ENCODE measurements at places on chromosomes 1 and 21. TPM values are rescaled to one million over a fixed set of nuclear protein-coding genes. Genes with fewer than 3 reads are reported as not detected.

DNA sequence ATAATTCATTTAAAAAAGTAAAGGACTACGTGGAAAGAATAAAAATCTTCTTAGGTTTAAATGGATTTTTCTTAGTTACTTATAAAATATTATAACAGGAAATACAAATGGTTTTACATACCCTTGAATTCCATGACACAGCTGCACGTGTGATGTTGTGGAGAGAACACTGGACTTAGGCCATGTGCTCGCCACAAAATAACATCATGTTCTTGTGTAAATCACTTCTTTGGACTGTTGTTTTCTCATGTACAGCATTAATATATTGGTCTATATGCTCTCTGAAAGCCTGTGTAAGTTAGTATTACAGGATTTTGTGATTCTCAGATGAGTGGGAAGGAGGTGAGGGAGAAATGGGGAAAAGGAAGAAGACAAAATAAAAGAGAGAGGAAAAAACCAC lies 228.2 kb downstream of the DNM3 start:
- DNase-seq, result peak; percentile 55

The AVPR1B gene
- total RNA-seq, result not detected

- no peak for DNase-seq
Measured at GRCh38 chr1:41151846-41152245, 90.3 kb downstream of the SCMH1 start.

GRCh38 chr1:53176452-53177208 lies 20.0 kb upstream of the CPT2 start:
- peak; percentile 32 for DNase-seq

The TMEM269 gene
- 0.03 TPM for total RNA-seq

DNA sequence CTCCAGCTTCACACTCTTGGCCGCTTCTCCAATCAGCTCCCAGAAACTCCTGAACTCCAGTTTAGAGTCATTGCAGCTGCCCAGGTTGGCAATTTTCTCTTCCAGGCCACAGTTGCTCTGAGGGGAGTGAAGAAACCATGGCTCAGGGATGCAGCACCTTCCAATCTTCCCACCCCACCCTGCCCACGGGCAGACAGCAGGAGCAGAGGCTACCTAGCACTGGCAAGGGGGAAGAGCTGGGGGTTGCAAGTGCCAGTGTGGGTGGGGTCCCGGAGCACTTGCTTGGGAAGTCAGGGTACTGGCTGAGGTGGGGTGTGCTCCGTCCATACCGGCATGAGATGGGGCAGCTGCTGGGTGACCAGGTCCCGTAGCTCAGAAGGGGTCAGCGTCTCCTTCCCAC lies 1.2 kb downstream of the S100A14 start:
- no peak for DNase-seq

DNA sequence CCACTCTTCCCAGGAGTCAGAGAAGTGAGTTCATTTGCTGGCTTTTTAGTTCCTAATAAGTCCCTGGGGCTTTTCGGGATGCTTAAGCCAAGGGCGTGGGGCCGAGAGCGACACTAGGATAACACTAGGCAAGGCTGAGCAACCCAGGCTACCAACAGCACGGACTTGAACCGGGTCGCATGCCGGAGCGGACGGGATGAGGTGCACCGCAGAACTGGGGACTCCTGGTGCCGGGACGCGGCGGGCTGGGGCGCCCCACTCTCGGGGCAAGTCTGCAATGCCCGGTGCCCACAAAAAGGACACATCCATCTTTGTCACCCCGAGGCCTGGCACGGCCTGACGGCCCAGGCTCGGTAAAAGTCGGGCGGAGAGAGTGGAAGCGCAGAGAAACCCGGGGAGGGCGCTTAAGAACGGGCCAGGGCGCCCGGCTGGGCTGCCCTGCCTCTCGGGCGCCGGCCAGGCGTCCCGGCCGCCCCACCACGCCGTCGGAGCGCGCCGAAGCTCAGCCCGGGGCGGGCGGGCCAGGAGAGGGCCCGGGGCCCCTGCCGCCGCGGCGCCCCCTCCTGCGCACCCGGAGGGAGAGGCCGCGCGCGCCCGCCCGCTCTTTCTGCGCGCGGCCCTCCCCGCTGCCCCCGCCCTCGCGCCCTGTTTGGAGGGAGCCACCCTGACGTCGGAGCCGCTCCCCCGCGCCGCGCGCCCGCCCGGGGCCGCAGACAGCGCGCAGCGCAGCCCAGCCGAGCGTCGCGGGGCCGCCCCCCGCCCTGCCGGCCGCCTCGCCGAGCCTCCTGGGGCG lies at the start of gene NBL1:
NBL1 (plus strand) TSS at position 710 of the 793 bp plus-strand sequence. CDS start 10,720 bp downstream, outside the sequence.
- peak; percentile 28 for DNase-seq

GRCh38 chr1:228045871-228046270 lies 36.6 kb upstream of the ARF1 start:
- DNase-seq, result no peak

DNA sequence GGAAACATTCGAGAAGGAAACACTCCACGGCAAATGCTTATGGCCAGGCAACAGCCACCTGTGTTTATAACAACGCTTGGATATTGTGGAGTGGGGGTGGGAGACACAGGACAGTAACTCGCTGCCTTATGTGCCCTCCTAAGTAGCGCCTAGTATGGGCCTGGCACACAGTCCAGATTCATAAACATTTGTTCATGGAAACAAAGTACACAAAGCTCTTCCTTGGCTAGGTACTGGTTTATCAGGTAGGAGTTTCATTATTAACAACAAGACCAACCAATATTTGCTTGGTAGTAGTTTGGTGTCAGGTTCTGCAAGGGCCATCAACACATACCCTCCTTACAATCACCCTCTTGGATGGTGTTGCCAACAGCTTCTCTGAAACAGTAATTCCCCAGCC lies 23.4 kb downstream of the TMCO4 start:
- DNase-seq, result no peak

GRCh38 chr1:2024887-2025286 lies 5.7 kb downstream of the GABRD start:
- no peak for DNase-seq

The CLIC6 gene
- not detected for total RNA-seq

- peak; percentile 11 for DNase-seq
Measured at GRCh38 chr1:168261390-168261789, 19.3 kb upstream of the TBX19 start.

GRCh38 chr1:112713466-112714312 lies 1.4 kb downstream of the PPM1J start:
- no peak for DNase-seq

The TBX19 gene
- total RNA-seq, result 1.3 TPM

- DNase-seq, result no peak
Measured at GRCh38 chr1:231037585-231038517, 2.2 kb downstream of the FAM89A start.

- no peak for DNase-seq
Measured at GRCh38 chr1:162128693-162129356, 59.3 kb downstream of the NOS1AP start.

- peak; percentile 69 for DNase-seq
Measured at GRCh38 chr1:95035536-95035935, 37.2 kb downstream of the ALG14 start.

DNA sequence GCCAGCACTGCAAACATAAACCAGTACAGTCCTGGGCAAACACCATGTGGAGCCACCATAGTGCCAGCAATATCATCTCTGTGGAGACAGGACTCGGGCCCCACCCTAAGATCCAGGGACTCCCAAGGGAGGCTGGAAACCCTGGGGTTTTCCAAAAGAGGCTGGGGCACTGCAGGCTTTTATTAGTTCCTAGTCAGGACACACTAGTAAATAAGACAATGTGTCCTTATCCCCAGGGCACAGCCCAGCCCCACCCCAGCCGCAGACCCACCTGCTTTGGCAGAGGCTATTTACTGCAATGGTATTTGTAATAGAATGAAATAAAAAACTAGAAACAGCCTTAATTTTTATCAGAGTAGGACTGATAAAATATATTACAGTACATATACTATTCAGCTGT lies 486 bp upstream of the GJB3 start:
- DNase-seq, result no peak

DNA sequence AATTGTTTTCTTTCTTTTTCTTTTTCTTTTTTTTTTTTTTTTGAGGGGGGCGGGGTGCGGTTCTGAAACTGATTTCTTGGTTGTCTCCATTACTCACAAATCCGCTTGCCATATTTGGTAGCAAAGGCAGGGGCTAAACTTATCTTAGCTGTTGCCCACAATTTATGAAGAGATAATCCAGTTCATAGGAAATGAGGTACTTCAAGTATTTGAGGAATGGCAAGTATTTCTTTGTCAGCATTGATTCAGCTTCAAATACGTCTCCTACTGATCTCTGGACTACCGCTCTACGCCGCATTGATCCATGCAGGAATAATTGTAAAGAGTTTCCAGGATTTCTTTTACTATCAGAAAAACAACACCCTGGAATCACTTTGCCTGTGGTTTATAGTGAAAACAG lies 289.2 kb upstream of the DPYD start:
- DNase-seq, result peak; percentile 74

GRCh38 chr1:26728645-26729044 lies 32.8 kb downstream of the ARID1A start:
- DNase-seq, result no peak

The DUSP23 gene
- total RNA-seq, result 26.5 TPM

The GPR153 gene
- total RNA-seq, result 339 TPM

DNA sequence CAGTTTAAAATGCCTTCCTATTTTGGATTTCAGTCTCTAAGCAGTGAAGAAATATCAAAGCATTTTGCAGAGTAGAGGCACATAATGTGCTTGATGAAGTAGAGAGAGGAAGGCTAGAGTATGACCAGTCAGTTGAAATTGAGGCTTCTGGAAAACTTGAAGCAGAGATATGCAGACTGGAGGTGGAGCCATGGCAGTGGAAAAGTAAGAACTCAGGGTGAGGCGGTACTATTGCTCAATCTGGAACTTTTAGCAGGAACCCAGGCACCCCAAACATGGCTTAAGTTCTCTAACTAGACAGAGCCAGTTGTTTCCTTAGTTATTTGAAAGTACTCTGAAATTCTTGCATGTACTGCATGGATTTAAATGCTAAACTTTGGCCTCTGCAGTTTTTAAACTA lies 288.6 kb downstream of the HHAT start:
- no peak for DNase-seq

The PTPN7 gene
- total RNA-seq, result not detected

DNA sequence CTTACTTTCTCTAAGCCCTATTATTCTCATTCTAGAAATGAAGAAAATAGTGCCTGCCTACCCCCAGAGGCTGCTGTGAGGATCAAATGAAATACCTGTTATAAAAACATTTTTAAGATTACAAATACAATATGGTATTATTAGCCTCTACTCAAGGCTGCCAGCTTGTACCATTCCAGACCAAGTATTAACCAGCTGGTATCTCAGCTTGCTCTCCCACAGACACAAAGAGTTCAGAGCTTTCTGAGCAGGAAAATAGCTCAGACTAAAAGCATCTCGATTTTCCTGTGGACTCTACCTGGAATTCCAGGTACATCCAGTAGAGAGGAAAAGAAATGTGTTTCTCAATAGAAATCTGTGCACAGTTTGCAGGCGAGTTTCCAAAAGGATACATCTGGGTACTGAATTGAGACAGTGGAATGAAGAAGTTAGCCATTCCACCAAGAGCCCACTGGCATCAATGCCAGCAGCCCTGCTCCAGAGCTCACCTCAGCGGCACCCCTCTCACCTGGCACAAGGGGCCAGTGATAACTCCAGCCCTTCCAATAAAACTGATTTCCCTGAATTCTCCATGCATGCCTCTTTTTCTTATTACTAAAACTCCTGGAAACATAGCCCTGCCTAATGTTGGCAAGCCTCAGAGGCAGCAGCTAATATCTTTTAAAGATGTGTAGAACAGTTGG lies 31.0 kb downstream of the TGFBR3 start:
- no peak for DNase-seq

DNA sequence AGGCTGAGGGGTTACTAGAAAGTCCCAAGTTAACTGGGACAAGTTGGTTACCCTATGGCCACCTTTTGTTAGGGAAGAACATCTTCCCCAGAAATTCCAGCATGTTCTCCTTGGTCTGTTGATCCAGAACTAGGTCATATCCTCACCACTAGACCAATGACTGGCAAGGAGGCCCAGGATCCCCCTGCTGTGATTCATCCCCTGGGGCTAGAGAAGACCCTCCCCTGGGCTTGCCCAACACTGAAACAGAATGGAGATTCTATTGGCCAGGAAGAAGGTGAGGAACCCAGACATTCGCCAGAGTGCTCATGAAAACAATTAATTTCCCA lies 90.1 kb upstream of the SIM2 start:
- DNase-seq, result no peak

DNA sequence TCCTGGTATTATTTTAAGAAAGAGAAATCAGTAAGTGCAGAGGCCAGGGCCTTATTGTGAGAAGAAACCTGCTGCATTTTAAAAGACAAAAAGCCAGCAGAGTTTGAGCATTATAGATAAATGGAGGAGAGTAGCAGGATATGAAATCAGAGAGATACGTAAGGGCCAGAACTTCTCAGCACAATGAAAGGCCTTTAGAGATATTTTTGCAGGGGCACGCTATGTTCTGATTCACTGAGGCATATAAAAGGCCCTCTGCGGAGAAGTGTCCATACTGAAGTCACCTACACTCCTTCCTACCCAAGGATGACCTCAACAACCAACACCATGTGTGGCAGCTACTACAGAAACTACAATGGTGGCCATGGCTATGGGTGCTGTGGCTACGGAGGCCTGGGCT lies at the start of gene KRTAP6-3:
KRTAP6-3 (plus strand) TSS at position 301 of the 400 bp plus-strand sequence; CDS start at position 307, 6 bp downstream.
- no peak for DNase-seq

The RIPPLY3 gene
- not detected for total RNA-seq

- DNase-seq, result no peak
Measured at GRCh38 chr1:175413367-175413766, 220.8 kb upstream of the KIAA0040 start.

- peak; percentile 29 for DNase-seq
Measured at GRCh38 chr1:173669491-173669941, at the start of gene ANKRD45. TSS of gene ANKRD45 (minus strand) at chr1:173669851. CDS start at chr1:173659418, 10,433 bp downstream.

DNA sequence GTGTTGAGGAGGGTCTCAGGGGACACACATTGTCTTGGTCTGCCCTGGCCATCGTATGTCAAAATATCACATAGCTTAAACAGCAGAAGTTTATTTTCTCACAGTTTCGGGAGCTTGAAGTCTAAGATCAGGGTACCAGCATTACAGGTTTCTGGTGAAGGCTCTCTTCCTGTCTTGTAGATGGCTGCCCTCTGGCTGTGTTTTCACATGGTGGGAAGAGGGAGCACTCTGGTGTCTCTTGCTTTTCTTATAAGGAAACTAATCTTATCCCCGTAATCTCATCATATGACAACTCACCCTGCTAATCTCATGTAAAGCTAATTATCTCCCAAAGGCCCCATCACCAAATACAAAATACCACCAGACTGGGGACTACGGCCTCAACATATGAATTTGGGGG lies 246.9 kb upstream of the ST6GALNAC5 start:
- no peak for DNase-seq

DNA sequence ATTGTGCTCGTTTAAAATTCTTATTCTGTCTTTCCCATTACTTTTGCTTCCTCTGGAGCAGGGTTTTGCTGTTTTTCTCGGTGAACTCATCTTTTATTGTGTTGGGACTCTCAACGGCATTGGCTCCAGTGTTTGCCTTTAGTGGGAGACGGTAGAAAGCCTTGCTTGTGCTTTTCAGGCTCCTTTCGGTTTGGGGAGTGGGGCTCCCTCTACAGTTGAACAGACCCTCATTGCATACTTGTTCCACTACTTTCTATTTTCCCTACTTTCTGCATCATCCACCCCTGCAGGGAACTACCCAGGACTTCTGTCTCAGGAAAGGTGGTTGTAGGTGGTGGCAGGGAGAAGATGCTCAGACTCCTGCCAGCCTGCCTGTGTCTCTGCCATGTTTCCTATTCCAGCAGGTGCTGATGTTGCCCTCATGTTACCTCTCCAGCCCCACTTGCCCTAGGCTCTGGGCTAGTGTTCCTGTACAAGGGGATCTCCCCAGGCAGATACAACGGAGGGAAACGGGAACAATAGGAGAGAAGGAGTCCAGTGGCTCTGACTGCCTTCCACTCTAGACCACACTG lies 68.5 kb upstream of the ZBTB18 start:
- DNase-seq, result no peak
